ENCODE measurements at places on chromosomes 2 and 18.

DNA sequence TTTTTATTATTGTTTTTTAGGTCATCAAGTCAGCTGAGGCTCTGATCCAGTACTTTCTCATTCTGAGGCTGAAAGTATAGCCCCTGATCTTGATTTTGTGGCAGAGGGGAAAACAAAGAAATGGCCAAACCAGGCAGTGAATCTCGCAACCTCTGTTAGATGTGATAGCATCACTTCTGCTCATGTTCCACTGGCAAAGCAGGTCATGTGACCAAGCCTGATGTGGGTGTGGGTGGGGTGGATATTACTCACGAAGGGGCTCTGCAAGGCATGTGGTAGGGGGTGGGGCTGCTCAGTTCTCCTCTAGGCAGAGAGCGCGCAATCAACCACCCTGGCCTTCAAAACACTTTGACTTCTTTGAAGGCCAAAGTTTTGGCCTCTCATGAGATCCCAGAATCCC, 254.2 kb downstream of the MYCN start:
- DNase-seq = no peak

DNA sequence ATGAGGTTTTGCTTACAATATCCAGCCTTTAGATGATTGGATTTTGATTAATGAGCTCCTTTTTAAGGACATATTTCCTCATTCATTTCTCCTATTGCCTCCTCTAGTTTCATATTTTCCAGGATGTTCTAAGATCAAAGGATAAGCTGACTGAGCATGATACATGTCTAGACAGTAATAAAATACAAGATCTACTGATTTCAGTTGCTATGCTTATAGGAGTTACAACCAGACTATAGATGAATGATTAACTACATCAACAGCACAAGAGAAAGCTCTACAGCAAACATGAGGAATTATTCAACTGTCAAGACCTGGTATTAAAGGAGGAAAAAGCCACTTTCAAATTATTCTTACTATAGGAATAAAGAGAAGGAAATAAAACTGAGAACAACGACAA, 85.0 kb upstream of the LINC00305 start:
- DNase-seq = no peak

DNA sequence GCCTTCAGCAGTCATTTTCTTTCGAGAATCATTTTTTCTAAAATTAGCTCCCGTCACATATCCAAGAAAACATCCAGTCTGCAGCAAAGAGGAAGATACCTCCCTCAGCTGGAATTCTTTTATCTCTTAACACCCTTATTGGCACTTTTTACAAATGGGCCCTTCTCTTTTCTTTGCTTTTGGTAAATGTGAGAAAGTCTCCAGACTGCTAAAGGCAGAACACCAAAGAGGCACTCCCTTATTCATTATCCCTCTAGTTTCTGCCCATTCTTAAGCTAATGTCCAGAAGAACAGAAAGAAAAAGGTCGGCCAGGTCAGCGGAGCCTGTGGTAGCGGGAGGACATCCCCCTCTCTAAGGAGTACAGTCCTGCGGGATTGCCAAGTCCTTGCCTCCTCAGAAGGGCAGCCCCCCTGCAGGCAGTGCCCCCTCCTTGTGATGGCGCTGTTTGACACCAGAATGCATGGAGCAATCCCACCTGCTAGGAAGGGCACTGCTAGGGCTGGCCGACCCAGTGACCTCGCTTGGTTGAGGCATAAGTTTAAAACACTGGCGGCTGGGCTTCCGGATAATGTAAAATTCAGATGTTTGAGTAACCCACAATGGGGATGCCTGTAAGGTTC, 34.0 kb downstream of the ST6GAL2 start:
- no peak for DNase-seq

- no peak for DNase-seq
These were observed 5.0 kb downstream of the CFAP221 start for GRCh38 chr2:119549241-119549640.

DNA sequence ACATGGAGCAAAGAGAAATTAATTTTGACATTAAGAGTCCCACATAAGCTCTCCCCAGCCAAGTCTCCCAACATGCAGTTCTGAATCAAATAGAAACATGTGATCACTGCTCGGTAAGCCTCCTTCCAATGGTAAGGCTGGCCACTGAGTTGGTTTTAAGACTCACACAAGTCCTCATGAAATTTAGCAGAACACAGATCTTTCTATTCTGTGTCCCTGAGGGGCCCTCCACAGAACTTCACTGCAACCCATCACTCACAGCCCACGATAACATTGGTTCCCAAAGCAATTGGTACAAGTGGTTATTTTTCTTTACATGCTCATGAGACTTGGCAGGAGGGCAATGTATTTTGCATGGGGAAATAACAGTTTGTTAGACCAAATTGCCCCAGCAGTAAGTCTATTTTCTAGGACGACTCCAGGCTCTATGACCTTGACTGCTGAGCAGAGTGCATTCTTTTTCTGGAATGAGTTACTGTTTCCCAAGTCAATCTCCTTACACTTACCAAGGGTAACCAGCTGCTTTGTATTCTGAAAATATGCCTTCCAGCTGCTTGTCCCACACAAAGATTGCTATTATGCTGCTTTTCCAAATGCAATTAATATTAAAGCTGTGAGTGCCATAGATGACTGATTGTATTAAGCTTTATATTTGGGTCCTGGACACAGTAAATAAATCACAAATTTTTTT, 142.3 kb upstream of the TANK start:
- no peak for DNase-seq

DNA sequence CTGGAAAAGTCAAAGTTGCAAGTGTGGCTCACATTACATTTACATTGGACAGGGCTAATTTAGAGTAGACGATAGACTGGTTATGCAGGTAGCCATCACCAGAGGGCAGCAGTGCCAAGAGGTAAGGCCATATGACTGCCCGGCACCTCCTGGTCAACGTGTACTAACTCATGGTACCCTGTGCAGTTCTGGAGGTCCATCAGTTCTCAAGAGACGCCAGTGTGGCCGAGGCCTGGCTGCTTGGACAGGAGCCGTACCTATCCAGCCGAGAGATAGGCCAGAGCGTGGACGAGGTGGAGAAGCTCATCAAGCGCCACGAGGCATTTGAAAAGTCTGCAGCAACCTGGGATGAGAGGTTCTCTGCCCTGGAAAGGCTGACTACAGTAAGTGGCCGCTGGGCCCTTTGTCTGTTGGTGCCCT, 65.8 kb upstream of the EML6 start:
- peak; percentile 15 for DNase-seq

DNA sequence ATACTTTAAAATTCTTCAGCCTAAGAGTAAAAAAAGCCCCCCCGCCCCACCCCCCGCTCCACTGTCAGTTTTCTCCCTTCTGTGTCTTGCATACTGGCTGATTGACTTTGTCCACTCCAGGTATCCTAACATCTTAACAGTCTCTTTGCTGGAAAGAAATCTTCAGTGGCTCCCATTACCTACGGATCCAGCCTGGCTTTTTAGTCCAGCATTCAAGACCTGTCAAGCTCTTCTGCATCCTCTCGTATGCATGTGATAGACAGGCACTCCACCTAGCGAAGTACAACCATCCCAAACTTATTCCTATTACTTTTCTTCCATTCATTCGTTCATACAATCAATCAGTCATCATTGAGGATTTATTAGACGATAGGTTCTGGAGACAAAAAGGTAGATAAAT, 288.1 kb downstream of the MYCN start:
- no peak for DNase-seq

DNA sequence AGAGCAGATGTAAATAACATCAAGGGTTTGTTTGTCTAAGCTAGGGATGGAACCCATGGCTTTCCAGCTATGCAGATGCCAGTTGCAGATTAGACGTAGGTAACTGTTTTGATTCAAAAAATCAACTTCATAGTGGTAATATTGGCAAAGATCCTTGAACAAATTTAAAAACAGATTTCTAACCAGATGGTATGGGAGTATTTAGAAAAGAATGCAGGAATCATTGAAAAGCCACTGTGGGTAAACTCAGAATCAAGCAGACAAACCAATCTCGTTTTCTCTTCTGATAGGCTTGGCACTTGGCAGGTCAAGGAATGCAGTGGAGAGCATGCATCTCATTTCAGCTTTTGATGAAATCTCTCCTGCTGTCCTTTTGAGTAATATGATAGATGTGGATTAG, 377.5 kb downstream of the CLIP4 start:
- DNase-seq = no peak

GRCh38 chr18:63192885-63193349, 126.7 kb downstream of the BCL2 start:
- DNase-seq = peak; percentile 52

DNA sequence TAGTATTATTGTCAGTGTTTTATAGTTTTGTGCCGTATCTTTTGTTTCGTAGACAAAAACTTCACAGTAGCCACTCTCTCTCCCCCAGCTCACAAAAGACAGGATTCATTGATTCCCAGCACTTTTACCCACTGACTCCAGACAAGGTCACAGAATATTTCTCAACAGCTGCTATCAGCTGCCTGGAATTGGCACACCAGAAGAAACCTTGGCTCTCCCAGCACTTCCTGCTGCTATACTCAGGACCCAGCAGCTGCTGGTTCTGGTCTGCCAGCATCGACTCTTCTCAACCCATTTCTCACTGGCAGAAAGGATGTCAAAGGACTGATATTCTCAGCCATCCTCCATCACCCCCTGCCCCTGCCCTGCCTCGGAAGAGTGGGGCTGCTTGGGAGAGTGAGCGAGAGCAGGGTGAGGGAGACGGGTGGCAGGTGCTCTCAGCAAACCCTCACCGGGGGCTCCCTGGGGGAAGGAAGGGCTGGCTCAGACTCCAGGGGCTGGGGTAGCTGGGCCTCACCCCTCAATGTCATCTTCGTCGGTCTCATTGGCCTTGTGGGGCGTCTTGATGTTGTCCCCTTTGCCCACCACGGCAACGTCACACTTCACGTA, 6.1 kb upstream of the OTOF start:
- DNase-seq = no peak

DNA sequence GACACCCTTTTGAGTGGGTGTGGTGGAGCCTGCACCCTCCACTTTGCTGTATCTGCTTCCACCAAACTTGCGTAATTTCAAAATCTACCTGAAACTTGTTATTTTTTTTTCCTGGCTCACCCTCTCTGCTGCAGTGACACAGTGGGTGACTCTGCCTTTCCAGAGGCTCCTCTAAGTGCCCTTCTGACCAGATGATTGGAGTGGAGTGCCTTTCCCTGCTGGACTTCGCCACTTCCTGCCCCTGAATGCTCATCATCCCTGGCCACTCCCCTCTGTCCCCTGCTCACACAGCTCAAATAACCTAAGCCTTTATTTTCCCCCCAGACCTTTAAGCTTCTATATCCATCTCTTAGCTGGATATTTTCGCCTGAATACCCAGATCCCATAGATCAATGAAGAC, 777.5 kb upstream of the ID2 start:
- DNase-seq = no peak

- no peak for DNase-seq
These were observed 995.1 kb upstream of the DDX18 start for GRCh38 chr2:116819355-116819754.

GRCh38 chr2:95350774-95351597, 51.5 kb upstream of the FAHD2A start:
- no peak for DNase-seq

- no peak for DNase-seq
These were observed 27.6 kb upstream of the STAT1 start for GRCh38 chr2:191041418-191042161.

DNA sequence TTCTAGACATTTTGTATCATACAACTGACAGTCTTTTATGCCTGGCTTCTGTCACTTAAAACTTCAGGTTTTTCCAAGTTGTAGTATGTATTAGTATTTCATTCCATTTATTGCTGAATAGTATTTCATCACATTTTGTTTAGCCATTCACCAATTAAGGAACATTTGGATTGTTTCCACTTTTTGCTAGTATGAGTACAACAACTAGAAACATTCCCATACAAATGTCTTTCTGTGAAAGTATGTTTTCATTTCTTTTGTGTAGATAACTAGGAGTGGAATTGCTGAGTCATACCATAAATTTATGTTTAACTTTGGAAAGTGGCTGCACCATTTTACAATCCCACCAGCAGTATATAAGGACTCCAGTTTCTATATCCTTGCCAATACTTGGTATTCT, 135.9 kb downstream of the ATAD2B start:
- DNase-seq = no peak

DNA sequence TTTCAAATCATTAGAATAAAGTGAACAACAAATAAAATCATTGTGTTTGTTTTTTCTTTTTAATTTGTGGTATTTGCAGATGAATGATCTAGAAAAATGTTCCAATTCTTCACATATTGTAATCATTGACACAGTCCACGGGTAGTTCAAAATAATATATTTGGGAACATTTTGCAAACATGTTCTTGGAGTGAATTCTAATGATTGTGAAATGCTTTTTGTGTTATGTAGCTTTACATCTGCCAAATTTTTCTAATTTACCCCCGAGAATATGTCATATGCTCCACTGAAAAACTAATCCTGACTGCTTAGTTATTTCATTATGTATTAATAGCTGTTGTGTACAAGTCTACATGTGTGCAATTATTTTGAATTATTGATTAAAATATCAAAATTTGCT, 1468.4 kb upstream of the NXPH2 start:
- DNase-seq = no peak
